ENCODE measurements at places on chromosomes 12 and 14. TPM values are rescaled to one million over a fixed set of nuclear protein-coding genes. Genes with fewer than 3 reads are reported as not detected.

DNA sequence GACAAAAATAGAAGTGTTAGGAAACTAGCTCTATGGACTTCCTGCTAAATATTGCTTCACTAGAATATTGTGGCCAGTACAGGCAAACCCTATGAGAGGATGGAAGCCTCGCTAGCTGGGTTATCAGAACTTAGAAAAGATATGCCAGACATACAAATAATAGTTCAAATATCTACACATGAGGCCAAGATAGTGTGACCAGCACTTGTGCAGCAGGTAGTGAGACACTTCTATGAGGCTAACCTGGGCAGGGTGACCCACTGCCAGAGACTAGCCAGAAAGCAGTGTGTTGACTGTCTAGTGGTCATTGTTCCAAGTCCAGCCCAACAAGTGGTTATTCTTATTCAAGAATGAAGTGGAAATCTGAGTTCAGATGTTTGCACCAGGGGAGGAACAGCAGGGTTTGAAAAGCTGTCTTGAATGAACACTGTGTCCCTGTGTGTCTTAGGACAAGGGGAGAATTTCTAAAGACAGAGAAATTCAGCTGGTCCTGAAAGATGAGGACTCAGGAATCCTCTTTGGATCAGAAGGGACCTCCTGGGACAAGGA is 16.3 kb downstream of the TSPAN8 start:
- DNase-seq: no peak

GRCh38 chr14:80867091-80867490 is 74.4 kb downstream of the CEP128 start:
- DNase-seq: no peak

Gene SLC2A14
- polyA plus RNA-seq: 6.5 TPM

DNA sequence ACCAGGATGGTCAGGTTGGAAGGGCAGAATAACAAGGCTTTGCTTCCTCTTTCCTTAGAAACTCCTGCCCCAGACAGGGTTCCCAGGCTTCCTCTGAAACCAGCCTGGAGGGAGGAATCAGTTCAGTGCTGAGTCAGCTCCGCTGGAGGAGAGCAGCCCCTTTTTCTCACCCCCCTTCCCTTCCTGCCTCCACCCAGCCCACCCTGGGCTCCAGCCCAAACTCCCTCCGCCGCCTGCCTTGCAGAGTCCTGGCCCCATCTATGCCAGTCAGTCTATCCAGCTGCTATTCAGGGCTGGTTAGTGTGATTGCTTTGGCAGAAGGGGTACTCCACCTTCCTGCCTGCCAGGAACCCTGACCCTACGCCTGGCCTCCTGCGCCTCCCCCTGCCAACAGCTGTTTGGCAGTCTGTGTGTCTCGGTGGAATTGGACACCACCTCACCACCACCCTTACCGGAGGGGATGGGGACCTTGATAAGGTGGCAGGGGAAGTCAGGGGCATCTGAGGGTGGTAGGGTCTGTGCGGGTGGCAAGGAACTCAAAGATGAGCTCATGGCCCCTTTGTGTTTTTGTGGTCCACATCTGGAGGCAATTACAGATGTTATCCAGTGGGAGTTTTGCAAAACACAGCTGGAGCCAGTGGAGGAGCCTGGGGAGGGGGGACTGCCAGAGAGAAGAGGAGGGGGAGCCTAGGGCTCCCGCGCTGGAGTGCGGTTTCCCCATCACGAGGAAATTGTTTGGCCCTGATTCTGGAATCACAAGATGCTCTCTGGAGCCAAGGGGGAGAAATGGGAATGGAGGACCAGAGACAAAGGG is 12.2 kb downstream of the MMP14 start:
- peak; percentile 53 for DNase-seq

Gene PRB3
- not detected for polyA plus RNA-seq
